Heart right ventricle (tissue), 16 donors: ENCODE measurements at places on chromosomes 4 and X.
A peak's percentile ranks its signal among the peaks of the same experiment; 100 is the strongest.

GRCh38 chrX:120726294-120726693, 96.4 kb upstream of the C1GALT1C1 start:
- no peak for DNase-seq

GRCh38 chr4:104975617-104976016, 171.1 kb upstream of the TET2 start:
- DNase-seq: no peak

DNA sequence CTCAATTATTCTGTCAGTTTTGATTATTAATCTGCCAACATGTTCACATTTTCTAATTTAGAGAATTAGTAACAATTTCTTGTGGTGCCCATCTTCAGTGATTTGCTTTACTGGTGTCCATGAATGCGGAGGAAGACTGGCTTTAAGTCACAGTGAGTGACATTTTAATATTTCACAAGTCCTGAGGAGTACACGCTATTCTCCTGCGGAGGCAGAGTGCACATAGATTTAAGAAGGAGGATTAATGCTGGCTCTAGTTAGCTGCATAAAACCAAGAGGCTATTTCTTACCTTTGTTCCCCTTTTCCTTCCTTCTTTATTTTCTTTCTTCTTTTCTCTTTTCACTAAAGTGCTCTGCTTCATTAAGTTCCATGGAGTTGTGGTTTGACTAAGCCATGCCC, 495.2 kb upstream of the IGFBP7 start:
- DNase-seq: no peak

GRCh38 chr4:174005422-174005821, 278.0 kb downstream of the FBXO8 start:
- no peak for DNase-seq

- DNase-seq: no peak
Observed at GRCh38 chrX:90883479-90883878, 551.2 kb upstream of the PABPC5 start.

- DNase-seq: no peak
Observed at GRCh38 chr4:24551492-24552289, 32.7 kb downstream of the DHX15 start.

- peak; percentile 58 for DNase-seq
Observed at GRCh38 chrX:110450050-110450449, 91.4 kb downstream of the RTL9 start.

DNA sequence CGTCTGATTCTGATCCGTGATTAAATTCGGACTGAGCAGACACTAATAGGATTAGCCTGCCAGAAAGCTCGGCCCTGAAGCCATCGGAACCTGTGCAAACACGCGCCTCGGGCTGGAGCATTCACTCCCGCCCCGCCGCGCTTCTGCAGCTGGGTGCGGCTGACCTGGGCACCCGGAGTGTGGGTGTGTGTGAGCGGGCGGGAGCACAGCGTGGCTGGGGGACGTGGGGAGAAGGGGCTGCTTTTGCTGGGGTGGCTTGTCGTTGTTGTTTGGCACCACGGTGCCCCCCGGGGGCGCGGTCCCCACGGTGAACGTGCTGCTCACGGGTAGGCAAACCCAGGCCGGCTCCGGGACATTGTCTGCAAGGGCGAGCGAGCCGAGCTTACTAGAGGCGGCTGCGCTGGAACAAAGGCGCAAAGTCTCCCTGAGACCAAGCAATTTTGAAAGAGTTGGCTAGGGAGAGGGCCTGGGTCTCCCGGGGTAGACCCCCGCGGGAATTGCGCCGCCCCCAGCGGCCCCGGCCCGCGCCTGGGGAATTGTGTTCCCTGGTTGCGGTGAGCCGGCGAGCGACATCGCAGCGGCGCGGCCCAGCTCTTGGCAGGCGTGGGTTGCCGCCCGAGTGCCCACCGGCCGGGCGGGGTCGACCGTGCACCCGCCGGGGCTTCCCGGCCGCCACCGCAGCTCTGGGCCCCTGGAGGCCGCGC, 1.4 kb downstream of the MAMLD1 start:
- peak; percentile 19 for DNase-seq

- DNase-seq: no peak
Observed at GRCh38 chr4:138334346-138335016, 92.3 kb upstream of the SLC7A11 start.

GRCh38 chrX:40104985-40105834, 7.5 kb upstream of the BCOR start:
- peak; percentile 33 for DNase-seq

DNA sequence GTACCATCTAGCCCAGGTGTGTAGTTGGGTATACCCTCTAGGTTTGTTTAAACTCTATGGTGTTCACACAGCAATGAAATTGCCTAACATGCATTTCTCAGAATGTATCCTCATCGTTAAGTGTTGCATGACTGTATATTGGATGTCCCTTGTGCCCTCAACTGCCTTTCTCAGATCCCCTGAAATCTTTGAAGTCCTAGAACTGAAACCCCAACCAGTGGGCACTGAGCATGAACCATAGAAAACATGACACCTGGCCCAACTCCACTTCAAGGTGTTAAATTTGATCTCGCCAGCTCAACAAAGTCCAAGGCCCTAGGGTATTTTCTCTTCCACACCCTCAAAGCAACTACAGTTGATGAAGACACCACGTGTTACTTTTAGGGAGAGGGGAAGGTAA, 35.6 kb downstream of the GPR143 start:
- no peak for DNase-seq

DNA sequence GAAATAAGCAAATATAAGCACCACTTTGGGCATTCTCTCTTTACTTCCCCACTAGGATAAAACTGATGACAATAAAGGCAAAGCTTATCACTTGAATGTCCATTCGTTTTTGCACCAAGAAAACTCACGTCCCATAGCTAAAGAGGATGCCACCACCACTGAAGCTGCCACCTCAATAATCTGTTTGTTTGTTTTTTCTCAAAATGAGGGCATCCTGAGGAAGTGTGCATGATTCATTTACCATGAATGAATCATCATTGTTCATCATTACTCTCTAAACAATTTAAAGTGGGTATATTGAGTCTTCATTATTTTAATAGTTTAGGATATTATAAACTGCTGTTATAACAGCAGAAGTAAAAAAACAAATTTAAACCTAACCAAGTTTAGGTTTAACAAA, 168.2 kb downstream of the DCTD start:
- DNase-seq: no peak

DNA sequence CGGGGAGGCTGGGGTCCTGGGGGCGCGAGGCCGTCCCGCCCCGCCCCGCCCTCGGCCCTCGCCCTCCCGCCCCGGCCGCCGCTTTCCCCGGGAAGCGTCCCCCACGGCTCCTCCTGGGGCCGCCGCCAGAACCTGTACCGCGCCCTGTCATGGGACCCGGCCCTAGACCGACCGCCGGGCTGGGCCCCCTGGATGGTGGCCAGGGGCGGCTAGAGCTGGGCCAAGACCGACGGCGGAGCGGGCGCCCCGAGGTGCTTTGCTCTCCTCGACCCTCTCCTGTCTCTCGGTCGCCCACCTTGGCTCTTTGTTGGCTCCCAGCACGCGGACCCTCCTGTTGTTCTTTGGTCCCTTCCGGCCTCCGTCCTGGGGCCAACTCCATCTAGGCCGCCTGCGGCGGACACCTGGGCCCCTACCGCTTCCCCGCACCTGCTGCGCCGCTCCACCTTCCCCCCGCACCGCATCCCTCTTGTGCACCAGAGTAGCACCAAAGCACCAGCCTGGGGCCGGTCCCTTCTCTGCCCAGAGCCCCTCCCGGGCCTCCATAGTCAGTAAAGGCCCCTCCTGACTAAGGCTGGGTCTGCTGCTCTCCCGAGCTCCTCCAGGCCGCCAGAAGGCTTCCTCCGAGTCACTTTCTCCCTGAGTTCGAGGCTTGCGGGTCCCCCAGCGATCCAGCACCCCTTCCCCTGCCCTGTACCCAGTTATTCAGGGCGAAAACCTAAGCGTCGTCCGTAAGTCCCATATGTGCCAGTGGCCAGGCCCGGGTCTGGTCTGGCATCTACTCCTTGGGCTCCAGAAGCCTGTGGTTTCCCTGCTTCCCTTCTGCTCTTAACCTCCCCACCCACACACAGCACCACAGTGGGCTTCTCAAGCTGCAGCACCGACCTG, 587 bp downstream of the TACC3 start:
- peak; percentile 40 for DNase-seq

DNA sequence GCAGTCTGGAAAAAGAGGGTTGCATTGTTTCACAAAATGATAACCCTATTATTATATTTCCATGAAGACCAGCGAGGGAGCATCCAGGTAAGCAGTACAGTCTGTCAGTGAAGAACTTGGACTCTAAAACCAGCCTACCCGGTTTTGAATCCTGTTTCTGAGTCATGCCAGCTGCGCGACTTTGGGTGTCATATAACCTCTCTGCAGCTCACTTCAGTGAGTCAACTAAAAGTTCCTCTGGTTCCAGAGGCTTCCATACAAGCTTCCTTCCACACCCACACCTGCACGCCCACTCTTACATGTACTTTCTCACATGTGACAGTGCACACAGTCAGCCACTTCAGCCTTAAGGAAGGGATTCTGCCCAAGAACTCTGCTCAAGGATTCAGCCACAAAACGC, 49.8 kb upstream of the PRPS2 start:
- no peak for DNase-seq
